Suppressor macrophage (primary cell): ENCODE measurements at places on chromosomes 4 and X.
A peak's percentile ranks its signal among the peaks of the same experiment; 100 is the strongest.

DNA sequence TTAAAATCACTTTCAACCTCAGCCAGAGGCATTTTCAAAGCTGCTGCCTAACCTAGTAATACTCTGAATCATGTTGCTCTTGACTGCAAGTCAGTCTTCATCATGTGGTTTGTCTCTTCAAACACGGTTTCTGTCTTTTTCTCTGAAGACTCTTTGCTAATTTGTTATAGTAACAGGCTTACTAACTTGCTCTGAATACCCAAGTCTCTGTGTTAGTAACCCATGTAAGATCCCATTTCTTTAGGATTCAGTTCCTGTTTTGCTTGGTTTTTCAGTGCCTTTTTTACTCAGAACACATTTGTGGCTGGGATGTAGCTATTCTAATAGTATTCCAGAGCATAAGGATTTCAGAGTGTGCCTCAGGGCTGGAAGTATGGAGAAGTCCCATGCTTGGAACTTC, 1450.6 kb upstream of the IGFBP7 start:
- DNase-seq: no peak

DNA sequence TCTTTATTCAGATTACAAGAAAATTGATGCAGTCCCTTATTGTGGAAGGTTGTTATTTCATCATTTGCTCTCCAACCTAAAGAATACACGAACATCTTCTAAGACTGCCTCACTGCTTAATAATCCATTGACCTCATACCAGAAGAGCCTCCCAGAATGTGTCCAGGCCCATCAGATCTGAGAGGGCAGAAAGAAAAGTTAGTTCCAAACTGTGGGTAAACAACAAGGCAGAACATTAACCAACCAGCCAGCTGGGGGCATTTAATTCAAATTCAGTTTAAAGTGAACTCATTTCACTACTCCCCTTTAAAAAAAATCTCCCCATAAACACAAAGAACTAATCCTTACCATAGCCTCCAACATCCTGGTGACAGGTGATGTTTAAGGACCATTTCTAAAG, 13.8 kb downstream of the GPC4 start:
- DNase-seq: no peak

- peak; percentile 68 for DNase-seq
Measured at GRCh38 chr4:113355550-113356371, 306.3 kb downstream of the ANK2 start.

DNA sequence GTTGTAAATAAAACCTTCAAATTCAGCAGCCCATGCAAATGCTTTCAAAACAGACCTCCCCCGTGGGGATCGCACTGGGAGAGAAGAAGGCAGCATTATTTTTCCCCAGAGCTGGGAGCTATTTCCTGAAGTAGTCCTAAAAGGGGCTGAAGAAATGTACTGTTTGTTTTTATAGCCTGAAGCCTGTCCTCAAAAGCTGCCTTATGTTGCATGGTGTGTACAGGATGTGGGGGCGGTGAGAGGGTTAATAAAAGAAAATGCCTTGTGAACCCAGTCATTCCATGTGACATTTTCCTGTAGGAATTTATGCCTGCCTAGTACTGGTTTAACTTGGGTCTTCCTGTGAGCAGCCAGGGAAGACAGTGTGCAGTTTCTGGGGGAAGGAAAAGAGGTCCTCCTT, 144.1 kb downstream of the SOWAHB start:
- DNase-seq: no peak

DNA sequence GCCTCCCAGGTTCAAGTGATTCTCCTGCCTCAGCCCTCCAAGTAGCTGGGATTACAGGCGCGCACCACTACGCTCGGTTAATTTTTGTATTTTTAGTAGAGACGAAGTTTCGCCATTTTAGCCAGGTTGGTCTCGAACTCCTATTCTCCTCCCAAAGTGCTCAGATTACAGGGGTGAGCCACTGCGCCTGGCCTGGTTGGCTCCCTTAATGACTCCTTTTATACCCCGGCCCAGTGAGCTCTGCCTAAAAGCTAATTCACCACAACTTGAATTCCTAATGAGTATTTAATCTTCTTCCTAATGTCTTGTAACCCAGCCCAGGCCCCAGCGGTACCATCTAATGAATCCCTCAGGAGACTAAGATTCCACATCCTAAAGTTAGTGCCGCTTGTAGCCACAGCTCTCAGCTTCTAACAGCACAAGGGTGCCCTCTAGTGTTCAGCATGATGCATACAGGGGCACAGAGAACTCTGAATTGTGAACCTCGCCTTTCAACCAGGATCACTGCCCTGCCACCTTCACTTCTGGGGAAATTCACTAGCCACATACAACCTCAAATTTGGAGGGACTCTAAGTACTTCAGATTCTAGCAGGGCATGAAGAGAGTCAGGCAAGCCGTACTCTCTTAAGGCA, 89.5 kb downstream of the OR13H1 start:
- peak; percentile 45 for DNase-seq

- DNase-seq: no peak
Measured at GRCh38 chr4:7190691-7191545, 1.4 kb upstream of the SORCS2 start.

- DNase-seq: no peak
Measured at GRCh38 chr4:173519111-173520101, 10.6 kb downstream of the HAND2 start.

- DNase-seq: no peak
Measured at GRCh38 chrX:389021-389441, 2.3 kb upstream of the PPP2R3B start.

DNA sequence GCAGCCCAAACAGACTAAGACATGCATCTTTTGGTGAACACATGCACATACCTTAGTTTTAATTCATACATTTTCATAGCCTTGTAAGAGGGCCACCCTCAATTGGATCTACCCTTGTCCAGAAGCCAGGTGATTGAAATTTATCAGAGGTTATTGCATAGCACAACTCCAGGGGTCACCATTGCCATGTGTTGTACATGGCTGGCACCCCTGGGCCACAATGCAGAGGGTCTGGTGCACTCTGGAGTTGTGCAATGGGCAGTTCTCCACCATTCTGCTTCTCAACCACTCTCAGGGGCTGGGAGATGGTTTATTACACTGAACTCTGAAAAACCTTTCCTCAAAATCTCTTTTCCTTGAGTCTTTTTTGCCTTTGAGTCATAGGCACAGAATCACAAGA, 184.4 kb upstream of the CXorf66 start:
- DNase-seq: no peak

DNA sequence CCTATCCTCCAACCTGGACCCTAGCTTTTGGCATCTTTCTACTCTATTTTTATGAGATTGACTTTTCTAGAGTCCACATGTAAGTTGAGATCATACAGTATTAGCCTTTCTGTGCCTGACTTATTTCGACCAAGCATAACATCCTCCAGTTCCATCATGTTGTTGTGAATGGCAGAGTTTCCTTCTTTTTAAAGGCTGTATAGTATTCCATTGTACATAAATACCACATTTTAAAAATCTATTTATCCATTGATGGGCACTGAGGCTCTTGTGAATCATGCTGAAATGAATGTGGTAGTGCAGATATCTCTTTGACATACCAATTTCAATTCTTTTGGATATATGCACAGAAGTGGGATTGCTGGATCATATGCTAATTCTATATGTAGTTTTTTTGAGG, 40.3 kb upstream of the STIM2 start:
- DNase-seq: no peak

DNA sequence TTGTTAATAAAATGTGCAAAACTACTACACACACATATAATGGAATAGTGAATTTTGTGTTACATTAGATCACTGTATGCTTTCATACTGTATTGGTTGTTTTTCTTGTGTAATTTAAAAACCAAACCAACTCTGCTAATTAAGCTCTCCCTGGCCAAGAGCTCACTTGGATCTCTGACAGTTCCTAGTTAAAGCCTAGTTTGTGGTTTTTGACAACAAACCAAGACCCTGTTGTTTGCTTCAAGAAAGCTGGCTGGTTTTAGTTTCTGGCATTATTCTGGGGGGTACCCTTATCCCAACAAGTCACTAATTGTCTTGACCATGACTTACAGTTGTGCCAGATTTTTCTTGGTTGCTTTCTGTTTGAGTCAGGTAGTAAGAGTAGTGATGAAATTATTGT, 121.4 kb upstream of the CXorf66 start:
- no peak for DNase-seq

GRCh38 chr4:98627531-98628257, 30.7 kb downstream of the TSPAN5 start:
- DNase-seq: no peak
